ENCODE measurements at places on chromosomes 2 and 18.
A peak's percentile ranks its signal among the peaks of the same experiment; 100 is the strongest.

DNA sequence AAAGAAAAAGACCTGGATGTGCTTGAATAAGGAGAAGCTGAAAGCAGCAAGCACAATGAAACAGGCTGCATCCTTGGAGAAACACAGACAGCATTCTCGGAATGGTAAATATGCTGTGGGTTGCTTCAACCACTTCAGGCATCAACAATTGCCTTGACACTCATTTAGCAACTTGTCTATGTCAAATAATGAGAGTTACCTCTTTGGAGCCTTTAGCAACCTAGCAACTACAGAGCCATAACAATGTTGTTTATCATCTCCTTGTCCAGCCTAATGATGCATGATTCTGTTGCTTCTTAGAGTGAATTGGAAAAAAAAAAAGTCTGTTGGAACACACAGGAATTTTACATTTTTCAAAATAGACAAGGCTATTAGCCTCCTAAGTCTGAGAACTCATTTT lies 410.6 kb downstream of the PIK3C3 start:
- no peak for DNase-seq

GRCh38 chr2:232521959-232522622 lies 1.9 kb downstream of the PRSS56 start:
- peak; percentile 89 for DNase-seq

GRCh38 chr2:222025881-222026271 lies 272.9 kb downstream of the PAX3 start:
- no peak for DNase-seq

DNA sequence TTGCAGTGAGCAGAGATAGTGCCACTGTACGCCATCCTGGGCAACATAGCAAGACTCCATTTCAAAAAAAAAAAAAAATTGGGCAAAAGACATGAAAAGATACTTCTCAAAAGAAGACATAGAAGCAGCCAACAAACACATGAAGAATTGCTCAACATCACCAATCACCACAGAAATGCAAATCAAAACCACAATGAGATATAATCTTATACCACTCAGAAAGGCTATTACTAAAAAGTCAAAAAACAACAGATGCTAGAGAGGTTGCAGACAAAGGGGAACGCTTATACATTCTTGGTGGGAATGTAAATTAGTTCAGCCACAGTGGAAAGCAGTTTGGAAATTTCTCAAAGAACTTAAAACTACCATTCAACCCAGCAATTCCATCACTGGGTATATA lies 43.1 kb upstream of the CHAC2 start:
- DNase-seq = no peak

DNA sequence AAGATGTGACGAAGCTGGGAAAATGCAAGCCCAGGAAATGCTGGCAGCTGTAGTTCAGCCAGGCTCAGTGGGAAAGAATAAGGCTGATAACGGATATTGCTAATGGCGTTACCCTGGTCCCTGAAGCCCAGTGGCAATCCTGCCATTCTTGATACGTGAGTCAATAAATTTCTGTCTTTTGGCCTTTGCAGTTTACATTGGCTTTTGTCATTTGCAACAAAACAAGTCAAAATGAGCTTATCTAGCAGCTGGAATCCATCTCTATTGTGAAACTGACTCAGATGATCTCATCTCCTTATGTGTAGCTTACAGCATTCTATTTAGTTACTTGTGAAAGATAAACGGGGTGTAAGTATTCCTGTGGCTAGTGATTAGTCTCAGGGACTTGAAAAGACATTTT lies 43.8 kb downstream of the ARL6IP6 start:
- no peak for DNase-seq

- peak; percentile 22 for DNase-seq
Measured at GRCh38 chr2:114222344-114222743, 220.1 kb upstream of the DPP10 start.

DNA sequence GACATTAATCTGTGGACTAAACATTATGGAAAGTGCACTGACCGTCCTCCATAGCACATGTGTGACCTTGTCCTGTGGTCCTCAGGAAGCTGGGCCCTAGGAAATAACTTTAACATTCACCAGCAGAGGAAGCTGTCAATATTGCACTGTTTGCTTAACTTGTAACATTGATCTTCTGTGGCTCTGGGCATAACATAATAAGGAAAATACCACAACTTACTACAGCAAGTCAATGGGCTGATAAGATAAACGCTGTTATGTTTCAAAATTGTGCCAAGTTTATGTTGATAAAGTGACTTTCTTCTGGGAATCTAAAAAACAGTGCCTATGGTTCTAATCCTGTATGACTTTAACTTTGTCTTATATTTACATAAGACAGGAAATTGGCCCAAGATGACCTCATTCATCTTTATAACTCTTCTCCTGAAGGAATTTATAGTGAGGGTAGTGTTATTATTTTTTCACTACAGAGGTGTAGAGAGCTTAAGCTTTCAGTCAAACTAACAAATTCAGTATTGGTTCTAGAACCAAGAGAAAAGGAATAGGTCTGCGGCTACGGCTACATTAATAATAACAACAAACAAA lies 113.7 kb upstream of the MAP4K3 start:
- DNase-seq = no peak

DNA sequence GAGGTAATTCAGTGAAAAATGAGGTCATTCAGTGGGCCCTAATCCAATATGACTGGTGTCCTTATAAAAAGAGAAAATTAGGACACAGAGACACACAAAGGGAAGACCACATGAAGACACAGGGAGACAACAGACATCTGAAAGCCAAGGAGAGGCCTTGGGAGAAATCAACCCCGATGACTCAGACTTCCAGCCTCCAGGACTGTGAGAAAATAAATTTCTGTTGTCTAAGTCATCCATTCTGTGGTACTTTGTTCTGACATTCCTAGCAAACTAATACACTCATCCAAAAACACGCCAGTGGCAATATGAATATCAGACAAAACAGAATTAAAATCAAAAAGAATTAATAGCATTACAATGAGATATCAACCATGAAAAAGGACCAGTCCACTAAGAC lies 303.7 kb downstream of the SS18 start:
- peak; percentile 33 for DNase-seq

GRCh38 chr2:213627054-213627710 lies 342.9 kb downstream of the SPAG16 start:
- no peak for DNase-seq

- no peak for DNase-seq
Measured at GRCh38 chr2:96873651-96874096, 3.8 kb upstream of the SEMA4C start.

- no peak for DNase-seq
Measured at GRCh38 chr2:225434014-225434413, 34.5 kb downstream of the NYAP2 start.

DNA sequence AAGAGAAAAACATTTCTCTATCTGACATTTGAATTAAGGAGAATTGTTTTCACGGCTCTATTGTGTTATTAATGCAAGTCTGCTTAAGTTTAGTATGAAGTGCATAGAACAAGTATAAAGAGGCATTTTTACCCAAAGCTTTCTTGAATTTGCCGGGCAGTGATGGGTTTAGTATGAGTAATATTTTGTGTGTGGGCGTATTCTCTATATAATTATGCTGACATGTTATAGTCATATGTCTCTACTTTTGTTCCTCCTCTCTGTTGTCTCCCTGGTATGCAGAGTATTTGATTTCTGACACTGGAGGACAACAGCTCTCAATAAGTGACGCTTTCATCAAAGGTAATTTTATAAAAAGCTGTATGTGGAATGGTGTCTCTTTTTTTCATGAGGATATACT lies 45.9 kb downstream of the PIKFYVE start:
- no peak for DNase-seq

DNA sequence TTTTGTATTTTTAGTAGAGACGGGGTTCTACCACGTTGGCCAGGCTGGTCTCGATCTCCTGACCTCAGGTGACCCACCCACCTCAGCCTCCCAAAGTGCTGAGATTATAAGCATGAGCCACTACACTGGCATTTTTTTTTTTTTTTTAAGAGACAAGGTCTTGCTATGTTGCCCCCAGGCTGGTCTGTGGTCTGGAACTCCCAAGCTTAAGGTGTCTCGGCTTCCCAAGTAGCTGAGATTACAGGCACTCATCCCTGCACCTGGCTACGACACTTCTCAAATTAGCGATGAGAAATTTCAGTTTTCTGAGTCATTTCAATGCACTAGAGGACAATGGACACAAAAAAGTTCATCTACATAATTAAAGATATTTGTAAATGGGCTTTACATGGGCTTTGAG lies 36.6 kb upstream of the TCF7L1 start:
- no peak for DNase-seq

- no peak for DNase-seq
Measured at GRCh38 chr18:36250827-36251226, 46.7 kb upstream of the FHOD3 start.

DNA sequence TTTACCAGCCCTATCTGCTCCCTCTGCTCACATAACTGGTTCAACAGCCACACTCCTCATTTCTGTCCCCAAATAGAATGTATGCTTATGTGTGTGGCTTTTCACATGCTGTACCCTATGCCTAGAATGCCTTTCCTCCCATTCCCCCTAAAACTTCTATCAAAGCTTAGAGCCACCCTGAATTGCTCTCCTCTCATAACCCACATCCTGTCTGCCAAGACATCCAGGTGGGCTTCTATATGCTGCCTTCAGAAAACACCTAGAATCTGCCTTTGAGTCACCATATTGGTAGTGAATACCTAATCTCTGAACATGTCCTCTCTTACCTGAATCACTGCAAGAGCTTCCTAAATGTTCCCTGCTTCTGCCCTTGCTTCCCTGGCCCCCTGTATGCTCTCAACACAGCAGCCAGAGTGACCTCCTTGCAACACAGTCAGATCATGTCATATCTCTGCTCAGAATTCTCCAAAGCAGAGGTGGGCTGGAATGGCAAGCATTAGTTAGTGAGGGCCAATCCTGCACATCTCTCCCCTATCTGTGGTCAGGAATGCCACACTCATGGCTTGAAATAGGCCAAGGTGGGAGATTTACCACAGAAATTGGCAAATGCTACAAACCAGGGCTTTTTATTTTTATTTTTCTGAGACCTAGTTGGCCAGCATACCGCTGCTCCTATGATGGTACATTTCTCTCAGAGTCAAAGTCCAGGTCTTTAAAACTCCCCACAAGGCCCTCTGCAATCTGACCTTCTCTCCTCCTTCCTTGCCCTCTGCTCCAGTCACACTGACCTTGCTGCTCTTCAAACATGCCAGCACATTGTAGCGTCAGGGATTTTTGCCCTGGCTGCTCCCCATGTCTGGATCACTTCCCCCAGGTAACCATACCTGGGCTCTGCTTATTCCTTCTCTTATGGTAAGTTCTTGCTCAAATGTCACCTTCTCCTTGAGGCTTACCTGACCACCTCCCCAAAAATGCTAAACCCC lies 111.8 kb upstream of the STON1 start:
- no peak for DNase-seq

- no peak for DNase-seq
Measured at GRCh38 chr2:103288696-103289095, 526.9 kb downstream of the TMEM182 start.

- no peak for DNase-seq
Measured at GRCh38 chr2:221425353-221425752, 146.8 kb downstream of the EPHA4 start.

- DNase-seq = no peak
Measured at GRCh38 chr2:38723173-38723572, 28.0 kb downstream of the SRSF7 start.

DNA sequence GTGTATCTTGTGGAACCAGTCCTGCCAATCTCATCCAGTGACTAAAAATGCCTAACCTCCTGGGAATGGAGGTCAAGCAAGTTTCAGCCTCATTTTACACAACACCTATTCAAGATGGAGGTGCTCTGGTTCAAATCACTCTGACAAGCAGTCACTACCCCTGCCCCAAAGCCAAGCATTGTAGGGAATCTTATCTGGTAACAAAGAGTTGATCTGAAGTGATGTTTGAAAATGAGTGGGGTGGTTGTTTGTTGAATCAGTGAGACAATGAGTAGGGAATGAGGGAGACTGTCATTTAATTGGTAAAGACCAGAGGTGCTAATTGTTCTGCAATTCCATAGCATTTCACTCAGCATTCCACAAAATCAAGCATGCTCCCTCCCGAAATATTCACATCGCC lies 132.0 kb downstream of the RND3 start:
- no peak for DNase-seq

Measured in retina (tissue), 1 donor.